Kidney (tissue), 22 donors: ENCODE measurements at places on chromosomes 13 and 19. TPM values are rescaled to one million over a fixed set of nuclear protein-coding genes. Genes with fewer than 3 reads are reported as not detected.

DNA sequence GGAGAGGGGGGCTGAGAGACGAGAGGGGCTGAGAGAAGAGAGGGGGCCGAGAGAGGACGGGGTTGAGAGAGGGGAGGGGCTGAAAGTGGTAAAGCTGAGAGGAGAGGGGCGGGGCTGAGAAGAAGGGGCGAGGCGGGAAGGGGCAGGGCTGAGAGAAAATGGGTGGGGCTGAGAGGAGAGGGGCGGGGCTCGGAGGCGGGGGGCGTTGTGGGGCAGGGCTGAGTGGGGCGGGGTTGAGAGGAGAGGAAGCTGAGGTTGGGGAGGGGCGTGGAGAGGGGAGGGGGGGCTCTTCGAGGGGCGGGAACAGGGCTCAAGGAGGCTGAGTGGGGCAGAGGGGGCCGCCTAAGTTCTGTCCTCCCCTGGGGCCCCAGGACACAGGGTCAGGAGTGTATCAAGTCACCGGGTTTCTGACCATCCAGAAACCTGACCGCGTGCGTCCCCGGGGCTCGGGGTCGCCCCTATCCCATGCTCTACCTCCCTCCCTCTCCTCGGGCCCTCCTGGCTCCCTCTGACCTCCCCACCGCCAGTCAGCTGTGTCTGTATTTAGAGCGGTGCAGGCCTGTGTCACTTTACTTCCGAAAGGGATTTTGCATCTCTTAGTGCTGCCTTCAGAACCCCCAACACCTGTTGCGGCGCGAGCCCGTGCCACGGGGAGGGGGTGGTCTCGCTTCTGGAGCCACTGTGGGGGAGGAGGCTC lies 38.6 kb upstream of the SEMA6B start:
- H3K27ac ChIP-seq: no peak overlapping the region
- no peaks in the 10 kb centered on the region for H3K36me3 ChIP-seq
- DNase-seq: peak; percentile 58

ZNF83 gene
- 90.4 TPM for total RNA-seq

GRCh38 chr19:49441210-49441959 lies at the start of gene SLC17A7:
Gene SLC17A7, minus strand, starts transcription at chr19:49441527. Its CDS starts 148 bp downstream, at chr19:49441379.
- no peak within 1 kb of the TSS for H3K27ac ChIP-seq
- peaks cover 45% of the 10 kb centered on the region for H3K27me3 ChIP-seq
- H3K4me1 ChIP-seq: peaks cover 2% of the 10 kb centered on the region

DNA sequence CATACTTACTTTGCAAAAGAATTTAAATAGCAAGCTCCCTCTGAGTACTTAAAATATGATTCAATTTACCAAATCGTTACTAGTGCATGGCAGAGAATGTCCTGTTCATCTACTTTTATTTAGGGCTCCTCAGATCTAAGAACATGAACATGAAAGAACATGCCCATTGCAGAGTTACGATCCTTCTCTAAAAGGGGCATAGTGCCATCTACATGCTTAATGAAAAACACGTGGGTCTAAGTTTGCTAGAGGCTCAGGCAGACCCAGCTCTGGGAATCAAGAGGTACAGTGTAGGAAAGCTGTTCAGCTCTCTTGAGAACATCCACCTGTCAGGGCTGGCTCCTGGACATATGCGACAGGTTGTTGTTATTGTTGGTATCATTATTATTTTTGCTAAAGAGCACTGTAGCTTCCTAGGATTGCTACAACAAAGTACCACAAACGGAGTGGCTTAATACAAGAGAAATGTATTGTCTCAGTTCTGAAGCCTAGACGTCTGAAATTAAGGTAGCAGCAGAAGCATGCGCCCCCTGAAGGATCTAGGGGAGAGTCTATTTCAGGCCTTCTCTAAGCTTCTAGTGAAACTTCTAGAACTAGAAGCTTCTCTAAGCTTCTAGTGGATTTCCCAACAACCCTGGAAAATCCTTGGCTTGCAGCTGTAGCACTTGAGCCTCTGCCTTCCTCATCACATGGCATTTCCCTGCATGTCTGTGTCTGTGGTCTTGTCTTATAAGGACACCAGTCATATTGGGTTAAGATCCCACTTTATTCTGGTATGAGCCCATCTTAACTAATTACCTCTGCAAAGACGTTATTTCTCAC lies 133.9 kb downstream of the DCT start:
- H3K27ac ChIP-seq: no peak overlapping the region
- H3K27me3 ChIP-seq: no peaks in the 10 kb centered on the region
- H3K36me3 ChIP-seq: no peaks in the 10 kb centered on the region
- no peaks in the 10 kb centered on the region for H3K4me1 ChIP-seq
- no peak overlapping the region for H3K4me3 ChIP-seq

GRCh38 chr13:66803013-66803807 lies 426.9 kb downstream of the PCDH9 start:
- no peak overlapping the region for H3K4me3 ChIP-seq
- H3K4me1 ChIP-seq: no peaks in the 10 kb centered on the region
- no peaks in the 10 kb centered on the region for H3K36me3 ChIP-seq
- no peaks in the 10 kb centered on the region for H3K27me3 ChIP-seq
- no peak for DNase-seq

DNA sequence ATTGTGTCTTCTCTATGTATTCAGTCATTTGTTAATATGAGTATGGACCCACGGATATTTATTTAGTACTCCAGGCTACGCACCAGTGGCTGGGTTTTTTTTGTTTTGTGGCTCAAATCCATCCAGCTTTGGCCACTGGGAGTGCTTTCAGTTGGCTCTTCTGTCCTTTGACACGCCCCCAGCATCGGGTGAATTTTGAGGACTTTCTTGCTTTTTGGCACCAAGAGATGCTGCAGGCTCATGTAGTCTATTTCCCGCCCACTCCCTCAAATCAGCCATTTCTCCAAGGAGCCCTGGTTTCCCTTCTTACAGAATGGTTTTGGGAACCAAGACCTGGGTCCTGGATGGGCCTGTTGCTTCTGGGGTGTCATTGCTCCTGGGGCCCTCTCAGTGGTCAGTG lies 55.8 kb downstream of the SMARCA4 start:
- H3K36me3 ChIP-seq: peaks cover 11% of the 10 kb centered on the region
- peaks cover 5% of the 10 kb centered on the region for H3K4me1 ChIP-seq
- H3K27me3 ChIP-seq: no peaks in the 10 kb centered on the region
- no peak for DNase-seq

- no peak overlapping the region for H3K4me3 ChIP-seq
- H3K27me3 ChIP-seq: peaks cover under 1% of the 10 kb centered on the region
- H3K36me3 ChIP-seq: peaks cover 9% of the 10 kb centered on the region
- no peak for DNase-seq
- H3K27ac ChIP-seq: no peak overlapping the region
These were observed 11.8 kb upstream of the F7 start for GRCh38 chr13:113093580-113094409.

DNA sequence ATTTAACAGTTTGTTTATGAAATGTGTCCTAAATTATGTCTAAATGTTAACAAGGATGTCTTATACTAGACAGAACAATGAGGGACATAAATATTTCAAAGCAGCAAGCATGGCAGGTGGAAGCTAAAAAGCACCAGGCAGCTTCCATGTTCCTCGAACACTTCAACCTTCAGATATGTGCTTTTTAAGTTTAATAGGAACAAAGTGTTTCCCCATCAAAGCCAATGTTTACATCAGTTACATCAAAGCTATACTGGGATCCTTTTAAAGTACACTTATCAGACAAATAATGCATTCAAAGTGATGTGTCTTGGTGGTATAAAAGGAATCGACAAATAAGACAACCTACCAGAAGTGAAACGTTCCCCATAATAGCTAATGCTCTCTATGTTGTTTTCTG lies 2841.1 kb upstream of the PCDH20 start:
- H3K4me3 ChIP-seq: no peak overlapping the region
- no peak overlapping the region for H3K27ac ChIP-seq
- DNase-seq: no peak
- no peaks in the 10 kb centered on the region for H3K27me3 ChIP-seq
- H3K4me1 ChIP-seq: no peaks in the 10 kb centered on the region
- no peaks in the 10 kb centered on the region for H3K36me3 ChIP-seq

NLRP4 gene
- total RNA-seq: 0.06 TPM

DNA sequence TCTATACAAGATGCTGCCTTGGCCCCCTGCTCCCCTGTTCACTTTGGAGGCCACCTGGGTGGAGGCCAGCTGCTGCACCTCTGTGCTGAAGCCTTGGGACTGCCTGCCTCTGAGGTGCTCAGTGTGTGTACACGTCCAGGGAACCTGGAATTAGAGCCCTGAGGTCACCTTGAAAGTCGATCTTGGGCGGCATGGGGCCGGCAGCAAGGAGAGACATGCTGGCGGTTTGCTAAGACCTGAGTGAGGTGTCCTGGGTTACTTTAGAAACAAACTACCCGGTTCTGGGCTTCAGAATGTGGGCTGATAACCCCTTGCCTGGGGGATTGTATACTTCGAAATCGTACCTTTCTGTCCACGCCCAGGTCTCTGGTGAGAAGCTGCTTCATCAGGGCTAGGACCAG lies 25.5 kb downstream of the TSSK6 start:
- DNase-seq: peak; percentile 30
- H3K27ac ChIP-seq: peak overlapping the region; percentile 80
- peaks cover 13% of the 10 kb centered on the region for H3K36me3 ChIP-seq
- peaks cover 10% of the 10 kb centered on the region for H3K4me1 ChIP-seq

- no peak overlapping the region for H3K27ac ChIP-seq
- peak; percentile 79 for DNase-seq
- H3K36me3 ChIP-seq: no peaks in the 10 kb centered on the region
- no peak overlapping the region for H3K4me3 ChIP-seq
These were observed 60.0 kb upstream of the LRCH1 start for GRCh38 chr13:46492946-46493345.

- no peaks in the 10 kb centered on the region for H3K27me3 ChIP-seq
- no peak overlapping the region for H3K27ac ChIP-seq
- DNase-seq: peak; percentile 74
- H3K4me3 ChIP-seq: peak overlapping the region; percentile 46
These were observed 35.1 kb upstream of the ZNF808 start for GRCh38 chr19:52492201-52492993.

ACP7 gene
- not detected for total RNA-seq

DNA sequence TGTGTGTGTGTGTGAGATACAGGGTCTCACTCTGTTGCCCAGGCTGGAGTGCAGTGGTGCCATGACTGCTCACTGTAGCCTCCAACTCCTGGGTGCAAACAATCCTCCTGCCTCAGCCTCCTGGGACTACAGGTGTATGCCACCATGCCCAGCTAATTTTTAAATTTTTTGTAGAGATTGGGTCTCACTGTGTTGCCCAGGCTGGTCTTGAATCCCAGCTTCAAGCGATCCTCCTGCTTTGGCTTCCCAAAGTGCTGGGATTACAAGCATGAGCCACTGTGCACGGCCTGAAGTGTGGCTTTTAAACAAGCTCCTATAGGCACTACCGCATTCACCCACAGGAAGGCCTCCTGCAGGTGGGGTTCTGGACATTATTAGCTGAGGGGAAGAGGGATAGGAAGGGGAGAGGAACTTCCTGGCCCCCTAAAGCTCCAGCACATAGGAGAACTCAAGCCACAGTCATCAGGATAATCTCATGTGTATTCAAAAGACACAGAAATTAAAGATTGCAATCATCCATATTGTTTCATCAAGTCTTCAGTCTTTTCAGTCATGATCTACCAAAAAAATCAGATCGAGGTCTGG lies 24.8 kb upstream of the SLC46A3 start:
- H3K4me1 ChIP-seq: no peaks in the 10 kb centered on the region
- no peak for DNase-seq
- no peak overlapping the region for H3K27ac ChIP-seq
- no peaks in the 10 kb centered on the region for H3K36me3 ChIP-seq
- no peaks in the 10 kb centered on the region for H3K27me3 ChIP-seq

KLK3 gene
- not detected for total RNA-seq

DNA sequence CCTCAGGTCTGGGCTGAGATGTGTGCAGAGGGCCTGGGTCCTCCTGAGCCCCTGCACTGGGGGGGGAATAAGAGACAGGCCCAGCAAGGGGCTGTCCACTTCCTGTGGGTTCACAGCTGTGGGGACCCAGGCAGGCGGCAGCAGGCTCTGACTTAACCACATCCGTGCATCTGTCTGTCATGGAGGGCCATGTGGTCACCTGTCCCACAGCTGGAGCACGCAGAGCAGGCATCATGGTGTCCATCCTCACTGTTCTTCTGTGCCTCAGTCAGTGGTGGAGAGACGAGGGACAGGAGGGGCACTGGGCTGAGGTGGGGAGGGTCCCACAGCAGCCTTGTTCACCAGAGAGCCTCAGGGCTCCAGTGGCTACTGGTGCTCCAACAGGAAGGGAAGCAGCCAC lies 16.3 kb upstream of the KIR3DL3 start:
- no peak overlapping the region for H3K4me3 ChIP-seq
- DNase-seq: no peak
- H3K27me3 ChIP-seq: no peaks in the 10 kb centered on the region
- no peaks in the 10 kb centered on the region for H3K36me3 ChIP-seq
- H3K27ac ChIP-seq: no peak overlapping the region
